Activated naive CD8-positive, alpha-beta T cell treated with anti-CD3 and anti-CD28 coated beads, Interleukin-2, amount 50 U/mL, for 16 hours (primary cell): ENCODE measurements at places on chromosomes 2 and 18.

GRCh38 chr2:216428618-216429350 is 16.5 kb downstream of the SMARCAL1 start:
- DNase-seq: no peak

GRCh38 chr2:21774691-21775368 is 651.1 kb downstream of the TDRD15 start:
- no peak for DNase-seq

GRCh38 chr2:66845307-66845706 is 410.4 kb downstream of the MEIS1 start:
- DNase-seq: no peak

DNA sequence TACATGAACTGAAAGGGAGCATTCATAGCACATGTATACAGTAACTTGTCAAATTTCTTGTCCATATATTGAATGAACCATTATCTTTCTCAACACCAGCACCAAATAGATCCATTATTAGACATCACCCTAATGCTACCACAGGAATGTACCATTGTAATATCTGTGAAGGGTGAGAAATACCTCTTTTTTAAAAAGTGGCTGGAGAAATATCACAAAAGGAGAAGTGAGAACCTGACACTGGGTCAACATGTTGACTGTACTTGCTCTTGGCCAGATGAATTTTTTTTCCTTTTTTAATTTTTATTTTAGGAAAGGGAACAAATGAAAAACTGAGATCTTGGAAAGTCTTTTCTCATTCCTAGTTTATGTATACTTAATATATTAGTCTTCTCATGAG is 63.5 kb downstream of the CAVIN2 start:
- DNase-seq: no peak

DNA sequence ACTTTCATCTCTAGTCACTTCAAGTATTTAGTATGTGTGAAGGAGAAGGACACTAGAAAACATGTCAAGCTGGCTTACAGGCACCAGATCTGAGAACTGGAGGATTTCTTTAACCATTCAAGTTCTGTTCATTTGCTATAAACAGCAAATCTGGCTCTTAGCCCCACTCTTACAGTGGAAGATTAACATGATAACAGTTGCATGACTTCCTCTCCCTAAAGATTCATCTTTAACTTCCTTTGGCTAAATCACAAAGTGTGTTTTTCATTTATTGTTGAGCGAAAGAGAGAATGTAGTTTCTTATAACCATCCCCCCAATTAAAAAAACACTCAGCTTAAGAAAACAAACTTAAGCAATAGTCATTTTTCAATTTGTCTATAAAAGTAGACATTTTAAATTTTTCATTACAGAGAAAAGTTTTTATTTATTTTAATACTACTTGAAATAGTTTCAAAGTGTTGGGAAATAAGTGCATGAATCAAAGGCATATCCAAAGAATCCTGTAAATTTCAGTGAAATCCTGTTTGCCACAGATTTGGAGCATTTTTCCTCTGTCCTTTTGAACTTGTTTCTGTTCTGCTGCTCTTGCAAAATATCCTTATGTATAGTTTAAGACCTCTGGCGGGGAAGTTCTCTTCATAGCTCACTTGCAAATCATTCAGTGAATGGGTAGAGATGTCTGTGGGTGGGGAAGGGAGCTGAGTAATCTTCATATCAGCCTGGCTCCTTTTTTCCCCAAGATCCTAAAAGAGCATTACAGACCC is 241.0 kb upstream of the RBBP8 start:
- DNase-seq: no peak

GRCh38 chr2:86223140-86223926 is 24.1 kb downstream of the MRPL35 start:
- no peak for DNase-seq

GRCh38 chr2:116141891-116142474 is 1672.5 kb upstream of the DDX18 start:
- no peak for DNase-seq

GRCh38 chr2:150346806-150347205 is 140.7 kb downstream of the RND3 start:
- no peak for DNase-seq

DNA sequence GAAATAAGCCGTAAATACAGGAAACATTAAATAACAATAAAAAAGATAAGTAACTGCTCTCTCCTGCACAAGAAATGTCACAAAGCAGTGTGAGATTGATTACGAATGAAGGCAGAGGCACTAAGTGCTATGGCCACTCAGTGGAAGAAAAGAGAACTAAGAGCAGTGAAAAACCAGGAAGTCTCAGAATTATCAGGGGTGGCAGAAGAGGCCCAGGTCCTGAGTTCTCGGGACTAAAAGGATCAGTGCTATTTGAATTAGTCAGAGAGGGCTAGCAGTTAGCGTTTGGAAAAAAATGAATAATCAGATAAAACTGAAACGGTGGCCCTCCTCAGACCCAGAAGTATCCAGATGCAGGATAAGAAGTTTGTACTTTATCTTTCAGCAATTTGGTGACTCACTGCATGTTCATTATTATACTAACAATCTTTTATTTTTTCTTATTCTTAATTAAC is 367.1 kb downstream of the ZEB2 start:
- DNase-seq: no peak

DNA sequence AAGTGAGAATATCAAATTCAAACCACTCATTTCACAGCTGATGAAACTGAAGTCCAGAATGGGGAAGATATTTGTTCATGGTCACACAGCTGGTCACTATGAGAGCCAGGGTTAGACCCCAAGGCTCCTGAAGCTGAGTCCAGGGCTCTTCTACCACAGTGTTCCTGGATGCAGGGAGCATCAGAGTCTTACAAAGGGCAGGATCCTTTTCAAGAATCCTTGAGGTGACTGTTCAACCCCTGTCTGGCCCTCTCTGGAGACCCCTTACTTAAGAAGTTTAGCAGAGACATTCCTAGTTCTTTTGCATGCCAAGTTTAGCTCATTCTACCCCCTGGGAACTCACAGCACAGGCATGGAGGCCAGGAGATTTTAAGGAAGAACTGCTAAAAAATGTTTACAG is 15.7 kb downstream of the PROKR1 start:
- DNase-seq: no peak

DNA sequence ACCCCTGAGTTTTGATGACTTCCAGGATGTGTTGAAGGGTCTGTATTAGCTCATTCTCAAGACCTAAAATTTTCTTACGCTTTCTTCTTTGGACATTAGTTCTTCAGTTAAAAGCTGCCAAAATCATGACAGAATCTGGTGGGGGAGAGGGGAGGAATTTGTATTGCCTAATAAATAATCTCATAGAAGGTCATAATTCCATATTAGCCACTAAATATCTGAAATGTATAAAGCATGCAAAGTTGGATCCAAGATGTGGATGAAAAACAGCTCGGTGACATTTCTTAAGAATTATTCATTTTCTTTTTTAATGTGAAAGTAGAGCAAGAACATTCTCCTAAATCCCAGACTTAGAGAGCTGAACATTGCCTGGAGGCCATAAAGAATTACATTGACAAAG is 120.1 kb downstream of the MMADHC start:
- no peak for DNase-seq

DNA sequence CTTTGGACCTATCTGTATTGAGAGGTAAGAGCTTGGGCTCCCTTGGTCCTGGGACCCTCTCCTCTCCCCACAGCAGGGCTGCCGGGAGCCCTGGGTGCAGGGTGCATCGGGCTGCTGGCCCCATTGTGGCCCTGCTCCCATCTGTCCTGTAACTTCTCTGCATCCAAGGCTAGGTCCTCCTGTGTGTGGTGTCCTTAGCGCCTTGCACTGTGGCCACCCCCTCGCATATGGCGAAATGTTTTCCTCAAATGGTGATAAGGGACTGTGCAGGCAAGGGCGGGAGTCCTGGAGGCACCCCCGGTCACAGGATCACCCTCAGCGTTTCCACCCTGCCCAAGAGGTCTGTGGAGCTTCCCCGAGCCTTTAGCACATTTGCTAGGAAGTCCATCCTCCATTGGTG is 208.2 kb downstream of the SH3RF3 start:
- DNase-seq: no peak

- no peak for DNase-seq
Measured at GRCh38 chr2:20429528-20429927, 17.3 kb upstream of the RHOB start.

DNA sequence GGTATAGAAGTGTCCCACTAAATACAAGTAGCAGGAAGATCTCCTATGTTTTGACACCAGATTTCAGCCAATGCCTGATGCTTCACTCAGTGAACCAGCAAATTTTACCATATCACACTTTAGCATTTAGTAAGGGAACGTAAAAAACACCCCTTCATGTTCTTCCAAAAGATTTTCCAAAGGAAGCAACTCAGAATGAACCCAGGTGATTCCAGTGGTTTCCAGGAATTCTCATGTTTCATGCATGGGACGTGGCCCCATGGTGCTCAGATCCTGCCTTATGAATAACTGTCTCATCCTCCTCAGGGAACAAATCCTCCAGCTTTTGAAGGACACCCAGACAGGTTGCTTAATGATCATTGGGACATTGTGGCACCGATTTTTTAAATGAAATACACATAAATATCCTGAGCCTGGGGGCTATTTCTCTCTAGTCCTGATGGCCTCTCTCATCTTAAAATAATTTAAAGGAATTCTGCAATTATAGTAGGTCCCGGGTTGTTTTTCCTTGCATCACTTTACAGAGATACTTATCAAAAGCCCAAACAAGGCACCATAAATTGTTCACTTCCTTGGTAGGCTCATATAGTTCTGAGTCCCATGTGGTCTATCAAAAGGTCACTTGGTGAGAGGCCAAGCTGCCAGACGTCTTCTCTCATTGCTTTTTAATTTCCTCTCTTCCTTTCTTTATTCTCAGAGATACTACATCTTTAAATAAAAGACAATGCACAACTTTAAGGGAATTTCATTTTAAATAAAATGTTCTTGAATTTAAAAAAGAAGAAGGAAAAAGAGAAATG is 261.0 kb downstream of the ZNF516 start:
- DNase-seq: no peak

- DNase-seq: no peak
Measured at GRCh38 chr18:13296867-13297574, 78.5 kb downstream of the LDLRAD4 start.

GRCh38 chr2:200810252-200810997 is 1.3 kb upstream of the BZW1 start:
- DNase-seq: no peak

DNA sequence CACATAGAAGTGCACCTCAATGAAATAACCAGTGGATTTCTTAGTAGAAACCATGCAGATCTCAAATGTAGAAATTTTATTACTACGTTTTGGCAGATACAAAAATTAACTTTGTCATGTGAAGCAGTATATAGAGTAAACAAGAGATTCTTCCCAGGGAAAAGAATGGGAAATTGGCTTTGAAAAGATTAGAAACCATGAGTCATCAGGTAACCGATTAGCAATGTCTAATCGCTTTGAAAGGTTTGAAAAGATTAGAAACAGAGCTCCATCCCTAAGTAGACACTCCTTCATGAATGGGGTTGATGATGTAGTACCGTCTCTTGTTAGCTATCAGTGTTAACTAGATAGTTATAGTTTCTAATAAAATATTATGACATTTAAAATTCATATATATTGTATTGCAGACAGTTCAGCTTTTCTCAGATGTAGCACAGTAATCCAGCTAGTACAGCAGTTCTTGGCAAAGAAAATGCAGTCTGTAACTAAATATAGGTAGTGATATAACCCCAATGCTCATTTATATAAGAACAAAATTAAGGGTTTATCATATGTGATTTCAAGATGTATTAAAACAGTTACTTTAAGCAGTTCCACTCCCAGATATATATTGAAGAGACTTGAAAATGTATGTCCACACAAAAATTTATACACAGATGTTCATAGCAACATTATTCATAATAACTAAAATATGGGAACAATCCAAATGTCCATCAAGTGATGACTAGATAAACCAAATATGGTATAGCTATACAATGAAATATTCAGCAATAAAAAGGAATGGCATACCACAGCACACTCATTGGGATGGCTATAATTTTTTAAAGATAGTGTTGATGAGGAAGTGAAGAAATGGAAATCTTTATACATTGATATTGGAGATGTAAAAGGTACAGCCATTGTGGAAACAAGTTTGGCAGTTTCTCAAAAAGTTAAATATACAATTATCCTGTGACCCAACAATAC is 113.9 kb downstream of the PTPN4 start:
- DNase-seq: no peak
